ENCODE measurements at places on chromosomes 6 and 20.

DNA sequence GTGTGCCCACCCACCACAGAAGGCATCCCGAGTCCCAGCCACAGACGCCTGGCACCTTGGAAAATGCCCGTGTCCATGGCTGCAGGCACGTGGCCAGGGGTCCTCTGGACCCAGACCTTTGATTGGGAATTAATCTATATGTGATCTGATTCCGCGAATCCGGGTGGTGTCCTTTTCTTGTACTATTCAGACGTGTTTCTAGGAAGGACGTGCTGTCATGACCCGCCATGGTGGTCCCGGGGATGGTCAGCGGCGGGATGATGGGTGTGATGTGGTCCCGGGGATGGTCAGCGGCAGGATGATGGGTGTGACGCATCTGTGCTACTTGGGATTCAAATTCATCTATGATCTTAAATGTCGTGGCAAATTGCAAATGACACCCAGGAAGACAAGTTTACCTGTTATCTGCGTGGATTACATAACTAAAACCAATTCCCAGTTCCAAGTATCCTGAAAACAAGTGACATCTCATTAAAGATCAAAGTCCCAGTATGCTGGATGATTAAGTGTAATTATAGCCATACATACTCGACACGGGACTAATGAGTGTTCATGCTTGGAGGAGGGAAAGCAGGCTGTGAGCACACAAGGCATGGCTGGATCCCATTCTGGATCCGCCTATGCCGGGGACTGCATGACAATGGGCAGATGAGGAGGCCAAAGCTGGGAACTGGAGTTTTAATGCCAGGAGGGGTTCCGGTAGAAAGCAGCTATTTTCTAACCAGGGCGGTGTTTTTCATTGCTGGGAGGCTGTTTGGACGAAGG, 256.5 kb downstream of the TAF4 start:
- no peak for DNase-seq

DNA sequence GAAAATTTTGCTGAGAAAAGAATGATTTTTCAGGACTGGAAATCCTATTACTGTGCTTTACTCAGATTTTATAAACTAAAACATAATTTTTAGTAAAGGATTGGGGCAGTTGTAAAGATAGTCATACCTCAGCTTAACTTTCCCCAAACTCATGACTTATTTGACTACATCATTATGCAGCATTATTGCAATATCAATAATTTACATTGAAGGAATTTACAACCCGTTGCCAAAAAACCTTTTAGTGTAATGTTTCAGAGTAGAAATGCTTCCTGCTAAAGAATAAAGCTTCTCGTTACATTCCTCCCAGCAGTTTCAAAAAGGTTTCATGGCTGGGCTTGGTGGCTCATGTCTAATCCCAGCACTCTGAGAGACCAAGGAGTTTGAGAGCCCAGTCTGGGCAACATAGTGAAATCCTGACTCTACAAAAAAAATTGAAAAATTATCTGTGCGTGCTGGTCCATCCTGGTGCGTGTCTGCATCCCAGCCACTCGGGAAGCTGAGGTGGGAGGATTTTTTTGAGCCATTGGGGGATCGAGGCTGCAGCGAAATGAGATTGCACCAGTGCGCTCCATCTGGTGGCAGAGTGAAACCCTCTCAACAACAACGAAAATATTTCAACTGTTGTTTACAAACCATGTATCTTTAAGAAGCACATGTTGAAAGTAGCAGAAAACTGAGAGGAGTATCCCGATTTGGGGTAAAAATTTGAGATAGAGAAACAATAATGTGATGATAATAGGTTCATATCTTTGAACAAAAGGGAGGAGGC, 4.4 kb downstream of the AMD1 start:
- DNase-seq: no peak

DNA sequence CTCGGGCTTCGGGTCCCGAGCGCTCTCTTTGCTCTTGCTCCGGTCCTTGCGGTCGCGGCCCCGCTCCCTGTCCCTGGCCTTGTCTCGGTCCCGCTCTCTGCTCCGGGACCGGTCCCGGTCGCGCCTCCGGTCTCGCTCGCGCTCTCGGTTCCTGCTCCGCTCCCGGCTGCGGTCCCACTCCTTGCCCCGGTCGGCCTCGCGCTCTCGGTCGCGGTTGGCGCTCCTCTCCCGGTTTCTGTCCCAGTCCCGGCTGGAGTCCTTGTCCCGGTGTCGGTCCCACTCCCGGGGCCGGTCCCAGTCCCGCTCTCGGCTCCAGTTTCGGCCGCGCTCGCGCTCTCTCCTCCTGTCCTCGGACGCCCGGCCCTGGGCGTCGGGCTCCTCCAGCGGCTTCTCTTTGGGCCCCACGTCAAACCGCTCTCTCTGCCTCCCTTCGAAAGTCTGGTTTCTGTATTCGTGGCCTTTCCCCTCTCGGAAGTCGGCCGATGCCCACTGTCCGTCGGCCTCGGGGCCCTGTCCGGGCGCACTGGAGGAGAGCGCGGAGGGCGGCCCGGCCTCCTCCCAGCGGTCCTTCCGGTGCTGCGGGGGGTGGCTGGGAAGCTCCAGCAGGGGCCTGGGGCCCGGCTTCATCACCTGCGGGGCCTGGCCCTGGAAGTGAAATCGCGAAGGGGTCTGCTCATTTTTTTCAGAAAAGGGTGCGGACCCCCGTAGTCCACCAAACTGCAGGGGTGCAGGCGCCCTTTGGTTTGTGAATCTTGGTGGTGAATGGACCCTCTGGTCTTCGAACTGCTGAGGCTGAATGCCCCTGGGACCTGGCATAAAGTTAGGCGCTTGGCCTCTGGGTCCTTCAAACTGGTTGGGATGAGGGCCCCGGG, 17.9 kb upstream of the TCFL5 start:
- no peak for DNase-seq

- DNase-seq: no peak
These were observed 12.0 kb downstream of the SCAF8 start for GRCh38 chr6:154745243-154745642.

DNA sequence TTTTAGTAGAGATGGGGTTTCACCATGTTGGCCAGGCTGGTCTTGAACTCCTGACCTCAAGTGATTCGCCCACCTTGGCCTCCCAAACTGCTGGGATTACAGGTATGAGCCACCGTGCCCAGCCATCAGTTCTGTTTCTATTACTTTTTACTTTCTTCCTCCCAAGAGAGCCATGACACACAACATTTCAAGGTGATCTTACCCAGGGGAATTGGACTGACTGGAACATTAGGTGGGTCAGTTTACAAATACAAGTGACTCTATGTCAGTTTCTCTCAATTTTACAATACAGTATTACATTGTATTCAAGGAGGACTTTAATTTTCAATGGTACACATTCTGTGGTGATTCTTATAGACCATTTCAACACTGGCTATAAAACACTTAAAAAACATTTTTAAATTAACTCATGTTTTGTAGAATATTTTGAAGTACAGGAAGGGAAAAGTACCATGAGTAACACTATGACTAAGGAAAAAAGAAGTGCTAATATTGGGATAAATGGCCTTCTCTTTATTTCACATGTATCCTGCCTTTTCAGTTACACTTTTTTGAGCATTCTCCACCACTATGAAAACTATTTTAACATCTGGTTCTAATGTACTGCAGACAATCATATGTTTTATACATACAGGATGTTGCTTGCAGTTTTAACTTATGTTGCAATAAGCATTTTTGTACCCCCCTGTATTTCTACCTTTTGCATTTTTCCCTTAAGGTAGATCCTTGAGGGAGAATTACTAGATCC, 8.4 kb downstream of the TPBG start:
- DNase-seq: no peak

DNA sequence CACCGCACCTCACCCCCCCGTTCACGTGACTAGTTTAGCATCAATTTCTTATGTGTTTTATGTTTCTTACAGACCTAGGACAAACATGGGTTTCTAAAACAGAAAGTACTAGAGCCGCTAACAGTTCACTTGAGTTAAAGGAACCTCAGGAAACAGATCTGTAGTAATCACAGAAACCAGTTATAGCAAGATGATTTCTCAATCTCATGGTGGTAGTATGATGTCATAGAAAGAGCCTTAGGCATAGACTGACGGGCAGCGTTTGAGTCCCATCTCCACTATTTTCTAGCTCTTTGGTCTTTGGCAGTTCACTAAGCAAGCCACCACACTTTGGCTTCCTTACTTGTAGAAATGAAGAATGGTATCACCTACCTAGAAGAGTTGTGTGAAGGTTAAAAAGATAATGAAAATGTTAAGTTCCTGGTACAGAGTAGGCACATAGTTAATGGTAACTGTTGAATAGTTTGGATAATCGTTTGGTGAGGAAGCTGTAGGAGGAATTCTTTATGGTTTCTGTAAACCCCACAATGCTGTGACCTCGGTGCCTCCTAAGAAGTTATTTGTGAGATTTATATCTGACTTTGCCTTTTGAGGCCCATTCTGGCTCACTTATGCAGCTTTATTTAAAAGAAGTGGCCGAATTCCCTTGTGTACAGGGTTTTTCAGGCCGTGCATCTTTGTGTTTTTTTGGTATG, 21.3 kb downstream of the CTNNBL1 start:
- DNase-seq: no peak

All from coronary artery (tissue), 2 donors.